ENCODE measurements at places on chromosomes 4 and X. TPM values are rescaled to one million over a fixed set of nuclear protein-coding genes. Genes with fewer than 3 reads are reported as not detected.
A peak's percentile ranks its signal among the peaks of the same experiment; 100 is the strongest.

PCDH11X gene
- not detected for total RNA-seq

FHIP1A gene
- total RNA-seq = 0.11 TPM

GRCh38 chrX:105703876-105704275, 118.5 kb upstream of the NRK start:
- no peak overlapping the region for H3K27ac ChIP-seq
- no peaks in the 10 kb centered on the region for H3K4me1 ChIP-seq
- no peaks in the 10 kb centered on the region for H3K27me3 ChIP-seq
- no peak overlapping the region for H3K4me3 ChIP-seq
- no peaks in the 10 kb centered on the region for H3K36me3 ChIP-seq
- no peak for DNase-seq

DNA sequence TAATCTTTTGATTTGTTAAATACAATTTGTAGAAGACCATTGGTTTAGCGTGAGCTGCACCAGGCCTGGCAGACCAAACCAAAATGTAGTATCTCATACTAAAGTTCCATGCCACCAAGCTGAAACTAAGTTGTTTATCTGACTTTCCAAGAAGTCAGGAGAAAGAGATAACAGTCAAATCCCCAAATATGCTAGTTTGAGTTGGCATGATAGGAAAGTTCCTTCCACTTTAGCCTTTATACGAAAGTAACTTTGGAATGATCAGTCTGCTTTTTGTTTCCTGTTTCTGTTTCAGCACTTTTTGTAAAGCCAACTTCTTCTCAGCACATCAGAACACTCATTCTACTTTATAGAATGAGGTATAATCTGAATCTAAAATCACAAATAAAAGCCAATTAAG, 449.2 kb downstream of the GRXCR1 start:
- peak; percentile 17 for DNase-seq
- H3K27me3 ChIP-seq = no peaks in the 10 kb centered on the region
- peak overlapping the region; percentile 18 for H3K27ac ChIP-seq
- no peaks in the 10 kb centered on the region for H3K36me3 ChIP-seq
- H3K4me1 ChIP-seq = peaks cover 56% of the 10 kb centered on the region
- H3K4me3 ChIP-seq = 0 out of 2 replicates have a peak overlapping the region, but pooled peaks have one; percentile 17

DNA sequence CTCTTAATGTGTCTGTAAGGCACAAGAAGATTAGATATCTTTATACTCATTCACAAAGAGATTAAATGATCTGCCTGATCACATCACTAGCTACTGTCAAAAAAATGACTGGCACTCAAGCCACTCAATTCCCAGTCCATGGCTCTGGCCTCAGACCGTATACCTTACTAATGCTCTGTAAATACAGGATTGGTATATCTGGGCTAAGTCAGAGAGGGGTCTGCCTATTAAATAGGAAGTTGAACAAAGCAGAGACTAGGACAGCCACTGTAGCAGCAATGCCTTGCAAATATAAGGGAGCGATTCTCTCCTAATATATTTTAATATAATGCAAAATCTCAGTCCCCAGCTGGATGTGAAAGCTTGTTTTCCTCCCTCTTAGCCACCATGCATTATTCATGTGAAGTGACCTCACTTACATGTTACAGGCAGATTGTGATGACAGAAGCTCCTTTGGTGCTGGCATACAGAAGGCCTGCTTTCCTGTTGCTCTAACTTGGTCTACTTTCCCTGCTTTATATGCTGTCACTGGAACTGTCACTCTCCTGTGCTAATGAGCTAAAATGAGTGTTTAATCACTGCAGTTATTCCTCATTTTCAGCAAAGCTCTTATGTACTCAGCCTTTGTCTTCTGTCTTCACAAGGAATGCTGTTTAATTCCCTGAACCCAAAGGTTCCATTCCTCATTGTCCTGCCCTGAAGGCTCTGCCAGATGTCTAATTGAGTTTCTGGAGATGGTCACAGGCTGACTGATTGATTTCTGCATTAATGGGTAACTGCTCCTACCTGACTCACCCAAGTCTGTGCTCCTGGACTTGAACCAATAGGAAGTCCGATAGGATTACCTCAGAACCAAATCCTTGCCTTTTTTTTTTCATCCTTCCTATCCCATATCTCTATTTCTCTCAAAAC, 578.2 kb downstream of the KLHL13 start:
- H3K27ac ChIP-seq = no peak overlapping the region
- no peak for DNase-seq
- H3K27me3 ChIP-seq = no peaks in the 10 kb centered on the region
- H3K4me1 ChIP-seq = no peaks in the 10 kb centered on the region
- H3K4me3 ChIP-seq = no peak overlapping the region
- H3K36me3 ChIP-seq = no peaks in the 10 kb centered on the region

CNKSR2 gene
- total RNA-seq = 0.76 TPM

GRCh38 chr4:103075435-103075893, 1.1 kb downstream of the SLC9B2 start:
- peaks cover 29% of the 10 kb centered on the region for H3K4me1 ChIP-seq
- no peaks in the 10 kb centered on the region for H3K36me3 ChIP-seq
- no peaks in the 10 kb centered on the region for H3K27me3 ChIP-seq
- peak overlapping the region; percentile 82 for H3K4me3 ChIP-seq
- peak overlapping the region; percentile 89 for H3K27ac ChIP-seq
- peak; percentile 51 for DNase-seq
